ENCODE measurements at places on chromosomes 3 and 15.

DNA sequence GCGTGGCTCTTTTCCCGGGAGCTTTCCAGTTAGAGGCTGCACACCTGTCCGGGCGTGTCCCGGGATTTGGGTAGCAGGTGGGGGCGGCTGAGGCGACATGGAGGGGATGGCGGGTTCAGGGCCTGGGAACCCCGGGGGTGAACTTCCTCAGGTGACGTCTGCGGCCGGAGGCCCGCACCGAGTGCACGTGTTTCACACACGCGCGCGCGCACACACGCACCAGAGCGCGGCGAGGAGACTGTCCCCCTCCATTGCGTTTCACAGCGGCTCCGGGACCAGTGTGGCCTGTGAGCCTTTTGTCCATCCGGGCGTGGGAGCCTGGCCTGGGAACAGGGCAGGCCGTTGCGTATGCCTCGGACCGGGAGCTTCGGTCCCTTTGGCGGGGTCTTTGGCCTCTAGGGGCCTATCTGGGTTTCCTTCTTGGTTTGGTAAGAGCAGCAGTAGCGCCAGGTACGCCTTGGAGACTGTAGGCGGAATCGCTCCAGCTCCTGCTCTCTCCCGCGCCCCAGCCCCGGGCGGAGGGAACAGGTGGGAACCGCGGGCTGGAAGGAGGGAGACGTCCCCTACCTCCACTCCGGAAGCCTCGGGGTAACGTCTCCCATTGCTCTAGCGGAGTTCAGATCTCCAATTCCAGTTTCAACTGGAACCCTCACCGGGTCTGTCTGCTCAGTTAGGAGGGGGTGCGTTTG lies 220.0 kb downstream of the MEIS2 start:
- DNase-seq = no peak

DNA sequence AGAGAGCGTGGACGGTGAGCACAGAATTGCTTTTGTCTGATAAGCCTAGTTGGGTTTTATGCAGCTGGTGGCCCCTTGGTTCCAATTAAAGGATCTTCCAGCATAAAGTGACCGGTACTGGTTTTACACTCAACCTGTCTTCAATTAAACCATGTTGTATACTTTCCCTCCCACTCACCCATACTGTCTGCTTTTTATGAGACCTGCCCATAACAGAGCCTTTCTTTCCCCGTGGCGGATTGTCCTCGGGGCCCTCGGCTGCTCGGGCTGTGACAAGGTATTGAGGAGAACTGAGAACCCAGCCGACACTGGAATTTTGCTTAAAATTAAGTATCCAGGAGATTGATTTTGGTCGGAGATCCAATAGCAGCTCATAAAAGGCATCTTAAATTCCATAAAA lies 98.4 kb downstream of the TMEM266 start:
- DNase-seq = no peak

- DNase-seq = no peak
Observed at GRCh38 chr3:176661432-176661964, 535.8 kb downstream of the TBL1XR1 start.

DNA sequence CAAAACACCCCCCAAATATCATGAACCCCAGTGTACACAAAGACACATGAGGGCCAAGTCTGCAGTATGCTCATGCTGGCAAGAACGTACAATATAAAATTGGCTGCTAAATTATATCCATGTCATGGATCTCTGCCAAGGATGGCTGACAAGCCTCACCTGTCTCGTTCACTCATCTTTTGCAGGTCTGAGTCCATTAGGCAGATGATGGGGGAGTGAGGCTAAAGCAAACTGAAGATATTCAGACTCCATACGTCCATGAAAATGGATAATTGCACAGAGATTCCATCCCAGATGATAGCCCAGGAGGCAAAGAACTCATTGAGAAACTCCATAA lies 122.3 kb upstream of the PTPRG start:
- no peak for DNase-seq

DNA sequence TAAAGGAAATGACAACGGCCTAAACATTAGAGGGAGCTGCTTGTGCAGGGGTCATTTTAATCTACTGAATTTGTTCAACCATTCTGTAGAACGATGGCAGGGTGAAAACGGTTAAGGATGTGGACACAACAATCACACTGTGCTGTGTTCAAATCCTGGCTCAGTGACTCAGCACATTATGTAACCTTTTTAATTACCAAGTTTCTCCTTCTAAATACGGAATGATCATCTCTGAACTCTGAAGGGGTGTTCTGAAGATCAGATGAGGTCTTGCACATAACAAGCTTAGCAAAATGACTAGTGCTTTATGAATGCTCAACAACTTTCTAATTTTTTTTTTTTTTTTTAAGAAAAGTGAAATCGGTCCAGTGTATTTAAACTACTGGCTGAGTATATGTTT lies 592.8 kb downstream of the FOXP1 start:
- DNase-seq = no peak

DNA sequence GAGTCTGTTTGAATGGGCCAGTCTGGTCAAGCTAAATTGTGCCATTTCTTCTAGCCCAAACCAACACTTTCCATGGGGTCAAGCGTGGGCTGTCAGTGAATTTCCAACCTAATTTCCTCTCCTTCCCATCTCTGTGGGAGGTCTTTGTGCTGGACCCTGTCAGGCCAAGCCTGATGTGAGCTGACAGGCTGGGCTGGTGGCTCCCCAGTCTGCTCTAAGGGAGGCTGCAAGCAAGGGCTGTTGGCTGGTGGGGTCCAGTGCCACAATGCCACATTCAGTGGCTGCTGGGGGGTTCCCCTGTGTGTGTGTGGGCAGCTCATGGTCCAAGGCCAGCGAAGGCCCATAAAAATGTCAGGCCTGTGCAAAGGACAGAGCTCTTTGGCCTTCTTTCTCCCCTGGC lies 216.1 kb downstream of the OPA1 start:
- DNase-seq = no peak

- no peak for DNase-seq
Observed at GRCh38 chr3:67118635-67119034, 120.5 kb downstream of the KBTBD8 start.

DNA sequence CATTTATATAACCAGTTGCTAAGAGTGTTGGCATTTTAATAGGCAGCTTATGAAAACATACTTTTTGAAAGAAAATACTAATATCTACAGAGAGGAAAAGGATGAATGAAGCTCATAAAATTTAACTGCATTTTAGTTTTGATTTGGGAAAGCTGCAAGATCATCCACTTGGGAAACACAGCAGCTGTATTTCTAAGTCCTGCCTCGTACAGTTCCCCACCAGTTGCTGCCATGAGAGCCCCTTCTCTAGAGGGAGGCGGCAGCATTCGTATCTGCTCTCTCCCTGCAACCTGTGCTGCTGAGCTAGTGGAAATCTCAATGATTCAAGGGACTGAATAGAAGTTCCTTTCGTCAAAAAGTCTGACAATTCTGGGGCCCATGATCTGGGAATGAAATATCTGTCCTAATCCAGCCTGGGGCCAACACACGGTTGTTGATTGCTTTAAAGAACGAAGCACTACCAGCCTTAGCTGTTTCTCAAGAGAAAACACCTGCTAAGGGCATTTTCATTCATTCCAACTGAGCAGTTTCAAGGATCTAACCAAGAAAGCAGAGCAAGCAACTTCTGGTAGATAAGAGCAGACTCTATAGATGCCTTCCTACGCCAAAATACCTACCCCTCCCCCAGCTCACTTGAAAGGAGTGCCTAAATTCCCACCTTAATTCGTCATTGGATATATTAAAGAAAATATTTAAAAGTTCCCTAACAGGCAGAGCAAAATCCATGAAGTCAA lies 223.7 kb downstream of the MAGI1 start:
- DNase-seq = no peak

GRCh38 chr3:184660931-184661330 lies 50.9 kb downstream of the MAGEF1 start:
- DNase-seq = no peak

- no peak for DNase-seq
Observed at GRCh38 chr3:98750276-98750919, 12.7 kb upstream of the ST3GAL6 start.

- no peak for DNase-seq
Observed at GRCh38 chr3:119794971-119795612, 13.2 kb downstream of the NR1I2 start.

DNA sequence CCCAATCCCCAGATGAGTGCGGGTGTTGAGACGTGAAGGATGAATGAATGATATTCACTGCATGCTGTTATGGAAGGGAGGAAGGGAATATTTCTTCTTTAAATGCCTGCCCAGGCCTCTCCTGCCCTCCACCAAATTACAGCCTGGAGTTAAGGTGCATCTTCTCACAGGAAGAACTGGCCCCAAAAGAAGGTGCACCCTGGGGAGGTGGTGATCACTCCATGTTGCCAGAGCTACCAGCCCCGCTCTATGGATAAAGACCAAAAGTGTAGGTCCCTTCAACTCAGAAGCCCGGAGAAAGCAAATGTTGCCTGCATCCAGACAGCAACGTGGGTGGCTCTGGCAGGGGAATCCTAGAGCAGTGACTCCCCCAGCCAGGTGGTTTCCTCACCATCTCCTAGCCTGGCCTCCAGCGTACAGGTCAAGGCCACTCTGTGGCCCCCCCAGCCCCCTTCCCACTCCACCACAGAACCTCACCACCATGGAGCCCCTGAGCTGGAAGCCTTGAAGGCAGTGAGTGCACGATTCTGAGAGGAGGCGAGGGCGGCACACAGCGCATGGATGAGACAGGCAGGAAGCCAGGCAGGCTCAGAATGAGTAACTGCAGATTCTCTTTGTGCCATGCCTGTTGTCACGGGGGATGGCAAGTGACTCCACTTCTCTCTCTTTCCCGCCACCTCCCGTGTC lies 3.5 kb upstream of the VIPR1 start:
- DNase-seq = peak; percentile 72

- no peak for DNase-seq
Observed at GRCh38 chr3:95508124-95508523, 1306.3 kb upstream of the EPHA6 start.

DNA sequence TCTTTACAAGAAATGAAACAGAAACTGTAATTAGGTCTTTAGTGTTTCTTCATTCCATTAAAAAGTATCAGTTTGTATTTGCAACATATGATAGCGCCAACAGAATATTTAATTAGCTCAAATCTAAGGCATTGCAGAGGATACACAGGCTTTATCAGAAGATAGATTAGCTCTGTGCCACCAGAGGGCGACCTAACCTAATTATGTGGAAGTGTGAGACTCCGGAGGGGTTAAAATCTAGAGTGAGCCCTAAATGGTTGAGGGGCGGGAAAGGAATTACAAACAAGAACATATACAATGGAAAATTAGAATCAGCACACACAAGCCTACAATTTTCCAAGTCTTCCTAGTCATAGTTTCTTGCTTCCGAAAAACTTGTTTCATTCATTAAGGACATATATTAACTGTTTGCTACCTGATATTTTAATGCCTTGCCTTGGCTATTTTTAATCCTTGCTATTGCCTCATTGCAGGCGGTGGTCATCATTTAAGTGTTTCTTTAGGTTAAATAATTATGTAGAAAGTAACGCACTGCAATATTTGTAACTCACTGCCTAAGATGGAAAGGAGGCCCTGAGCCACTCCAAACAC lies 18.0 kb upstream of the RYR3 start:
- peak; percentile 51 for DNase-seq

DNA sequence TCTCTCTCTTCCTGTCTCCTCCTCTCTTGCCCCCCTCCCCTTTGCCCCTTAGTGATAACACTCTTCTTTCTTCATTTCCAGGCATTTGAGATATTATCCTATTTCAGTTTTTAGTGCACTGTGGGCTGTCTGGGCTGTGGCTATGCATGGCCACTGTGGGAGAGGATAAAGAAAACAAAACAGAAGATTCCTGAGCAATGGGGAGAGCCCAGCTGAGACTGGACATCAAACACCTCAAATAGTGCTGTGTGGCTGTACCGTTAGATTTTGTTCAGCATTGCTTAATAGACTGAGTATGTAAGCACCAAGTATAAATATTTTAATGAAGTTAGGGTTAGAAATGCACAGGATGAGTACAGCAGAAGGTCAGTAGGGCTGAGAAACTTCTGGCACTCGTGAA lies 7.9 kb upstream of the GBE1 start:
- DNase-seq = no peak

- DNase-seq = no peak
Observed at GRCh38 chr15:57312318-57313133, 63.8 kb upstream of the CGNL1 start.

DNA sequence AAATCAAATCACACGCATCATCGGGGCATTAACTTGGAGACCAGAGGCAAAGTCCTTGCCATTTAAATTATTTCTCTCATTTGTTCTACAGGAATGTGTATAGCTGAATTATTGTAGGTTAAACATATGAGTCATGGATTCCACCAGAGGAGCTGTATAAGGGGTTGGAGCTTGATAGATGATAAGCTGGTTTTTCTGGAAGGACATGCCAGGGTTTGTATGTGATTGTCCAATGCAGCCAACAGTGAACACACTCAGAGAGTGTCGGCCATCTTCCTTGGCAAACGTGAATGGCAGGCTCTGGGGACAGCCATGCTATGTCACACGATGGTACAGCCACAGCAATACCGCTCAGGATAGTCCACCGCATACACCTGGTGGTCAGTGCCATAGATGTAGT lies 25.1 kb downstream of the SSUH2 start:
- DNase-seq = no peak

GRCh38 chr3:16883057-16883722 lies 1.6 kb upstream of the PLCL2 start:
- DNase-seq = no peak

DNA sequence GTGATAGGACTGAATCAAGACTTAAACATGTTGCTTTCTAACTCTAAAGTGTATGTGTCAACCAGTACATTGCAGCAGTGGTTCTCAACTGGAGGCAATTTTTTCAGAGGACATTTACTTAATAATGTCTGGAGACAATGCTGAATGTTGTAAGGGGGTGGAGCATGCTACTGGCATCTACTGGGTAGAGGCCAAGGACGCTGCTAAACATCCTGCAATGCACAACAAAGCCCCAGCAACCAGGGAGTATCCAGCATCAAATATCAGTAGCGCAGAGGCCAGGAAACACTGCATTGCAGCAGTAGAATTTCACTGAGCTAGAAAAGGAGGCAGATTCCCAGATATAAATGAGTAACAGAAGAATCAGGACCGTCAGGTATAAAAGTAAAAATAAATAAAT lies 79.8 kb upstream of the GRM7 start:
- DNase-seq = no peak
